ENCODE measurements at places on chromosomes 1 and 21. TPM values are rescaled to one million over a fixed set of nuclear protein-coding genes. Genes with fewer than 3 reads are reported as not detected.

Gene SPTA1
- polyA plus RNA-seq, result not detected

Gene OBSCN
- 4.0 TPM for polyA plus RNA-seq

Gene NOL9
- 7.1 TPM for polyA plus RNA-seq

Gene CORT
- polyA plus RNA-seq, result 0.29 TPM

Gene FAM177B
- not detected for polyA plus RNA-seq

Gene PDZK1
- polyA plus RNA-seq, result 0.16 TPM

Gene FCAMR
- polyA plus RNA-seq, result not detected

Gene BGLAP
- 0.96 TPM for polyA plus RNA-seq

Gene RUNX1
- 9.9 TPM for polyA plus RNA-seq

Gene TFAP2E
- polyA plus RNA-seq, result 0.59 TPM

Gene LAPTM5
- 1.1 TPM for polyA plus RNA-seq

Gene OR2L2
- 0.03 TPM for polyA plus RNA-seq

Gene GOLPH3L
- 7.8 TPM for polyA plus RNA-seq

Gene ERICH3
- polyA plus RNA-seq, result not detected

Gene LMOD1
- 2.7 TPM for polyA plus RNA-seq

Gene SPRR2A
- not detected for polyA plus RNA-seq

Gene LAX1
- 0.03 TPM for polyA plus RNA-seq

Gene ILDR2
- polyA plus RNA-seq, result 0.05 TPM

Gene ACOT11
- 7.2 TPM for polyA plus RNA-seq

Gene OVAAL
- polyA plus RNA-seq, result not detected

Gene ZRANB2
- 45.2 TPM for polyA plus RNA-seq

Gene UBXN10
- not detected for polyA plus RNA-seq

Gene RHOU
- 0.44 TPM for polyA plus RNA-seq

Gene PAQR6
- 2.4 TPM for polyA plus RNA-seq

Gene CHRM3
- 0.16 TPM for polyA plus RNA-seq

Gene TAF1A
- polyA plus RNA-seq, result 6.3 TPM

Gene MAGI3
- 2.9 TPM for polyA plus RNA-seq

Gene ITGB2
- 0.77 TPM for polyA plus RNA-seq

Gene SPRR2E
- polyA plus RNA-seq, result not detected

Gene KRTAP20-3
- polyA plus RNA-seq, result not detected

Gene CR1
- polyA plus RNA-seq, result not detected

Gene SERTAD4
- 2.9 TPM for polyA plus RNA-seq

Gene C1orf185
- polyA plus RNA-seq, result not detected

Gene PLEKHA6
- 3.1 TPM for polyA plus RNA-seq

Gene PRAMEF18
- polyA plus RNA-seq, result not detected

Gene FMOD
- not detected for polyA plus RNA-seq

Gene TMEM82
- polyA plus RNA-seq, result not detected

Gene MX2
- polyA plus RNA-seq, result 0.08 TPM

Gene COA7
- 13.7 TPM for polyA plus RNA-seq

Gene TNFSF4
- 25.9 TPM for polyA plus RNA-seq

Gene ADCY10
- polyA plus RNA-seq, result 0.15 TPM

Gene RPS6KC1
- 7.8 TPM for polyA plus RNA-seq

Gene PLA2G4A
- 0.49 TPM for polyA plus RNA-seq

Gene TFF2
- not detected for polyA plus RNA-seq

Gene PTGS2
- 5.9 TPM for polyA plus RNA-seq

Gene C1orf226
- 0.05 TPM for polyA plus RNA-seq

Gene TMEM125
- not detected for polyA plus RNA-seq

Gene CLIC6
- 0.03 TPM for polyA plus RNA-seq

Gene AMY1C
- polyA plus RNA-seq, result not detected

Gene GOLT1A
- not detected for polyA plus RNA-seq

Gene METTL18
- polyA plus RNA-seq, result 1.7 TPM
